ENCODE measurements at places on chromosomes 11 and 22. TPM values are rescaled to one million over a fixed set of nuclear protein-coding genes. Genes with fewer than 3 reads are reported as not detected.

GRCh38 chr11:12932485-12932884 lies 76.6 kb upstream of the RASSF10 start:
- H3K4me1 ChIP-seq, result no peaks in the 10 kb centered on the region
- no peaks in the 10 kb centered on the region for H3K27me3 ChIP-seq
- DNase-seq, result no peak
- H3K36me3 ChIP-seq, result peaks cover 29% of the 10 kb centered on the region
- no peak overlapping the region for H3K4me3 ChIP-seq
- no peak overlapping the region for H3K27ac ChIP-seq

- H3K36me3 ChIP-seq, result no peaks in the 10 kb centered on the region
- no peak overlapping the region for H3K4me3 ChIP-seq
- DNase-seq, result no peak
- no peak overlapping the region for H3K27ac ChIP-seq
- H3K27me3 ChIP-seq, result no peaks in the 10 kb centered on the region
Measured at GRCh38 chr11:73029403-73029802, 112.7 kb downstream of the FCHSD2 start.

DNA sequence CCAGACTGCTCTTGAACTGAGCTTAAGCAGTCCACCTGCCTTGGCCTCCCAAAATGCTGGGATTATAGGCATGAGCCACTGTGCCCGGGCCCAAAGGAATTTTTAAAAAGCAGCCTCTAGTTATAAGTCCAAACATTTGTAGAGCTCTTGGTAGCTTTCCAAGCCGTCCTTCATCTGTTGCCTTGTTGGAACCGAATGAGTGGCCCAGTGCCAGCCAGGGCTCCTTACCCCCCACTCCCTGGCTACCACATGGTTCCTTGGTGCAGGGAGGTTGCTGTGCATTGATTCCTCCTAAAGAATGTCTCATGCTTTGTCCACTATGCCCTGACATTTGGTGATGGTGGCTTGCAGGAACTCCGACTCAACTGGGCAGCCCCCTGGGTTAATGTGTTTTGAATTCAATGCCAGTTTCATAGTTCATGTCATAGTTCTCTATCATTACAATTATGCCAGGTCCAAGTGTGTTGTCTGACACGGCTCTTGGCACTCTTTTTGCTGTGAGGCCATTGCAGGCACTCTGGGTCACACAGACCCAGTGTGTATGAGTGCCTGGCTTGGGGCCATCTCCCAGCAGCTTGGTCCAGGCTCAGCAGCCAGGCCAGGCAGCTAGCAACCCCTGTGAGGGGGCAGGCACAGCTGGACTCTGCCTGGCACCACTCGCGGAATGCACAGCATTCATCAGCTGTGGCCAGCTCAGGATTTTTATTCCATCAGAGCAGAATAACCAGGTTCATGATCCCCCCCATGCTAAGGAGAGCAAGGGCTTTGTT lies 13.3 kb upstream of the MICALL1 start:
- H3K4me3 ChIP-seq, result no peak overlapping the region
- H3K36me3 ChIP-seq, result peaks cover 21% of the 10 kb centered on the region
- H3K27me3 ChIP-seq, result no peaks in the 10 kb centered on the region
- peak; percentile 40 for DNase-seq

GRCh38 chr11:73308003-73308960 lies at the start of gene ARHGEF17:
Gene ARHGEF17 (plus strand): TSS chr11:73308276. CDS start chr11:73308639, 363 bp downstream.
- H3K27me3 ChIP-seq, result no peaks in the 10 kb centered on the region
- peak; percentile 65 for DNase-seq
- peak within 1 kb of the TSS; percentile 60 for H3K27ac ChIP-seq
- no peaks in the 10 kb centered on the region for H3K36me3 ChIP-seq

- no peak for DNase-seq
- no peaks in the 10 kb centered on the region for H3K27me3 ChIP-seq
- H3K4me1 ChIP-seq, result no peaks in the 10 kb centered on the region
- H3K4me3 ChIP-seq, result no peak overlapping the region
Measured at GRCh38 chr22:46970411-46971098, 208.1 kb downstream of the TBC1D22A start.

DNA sequence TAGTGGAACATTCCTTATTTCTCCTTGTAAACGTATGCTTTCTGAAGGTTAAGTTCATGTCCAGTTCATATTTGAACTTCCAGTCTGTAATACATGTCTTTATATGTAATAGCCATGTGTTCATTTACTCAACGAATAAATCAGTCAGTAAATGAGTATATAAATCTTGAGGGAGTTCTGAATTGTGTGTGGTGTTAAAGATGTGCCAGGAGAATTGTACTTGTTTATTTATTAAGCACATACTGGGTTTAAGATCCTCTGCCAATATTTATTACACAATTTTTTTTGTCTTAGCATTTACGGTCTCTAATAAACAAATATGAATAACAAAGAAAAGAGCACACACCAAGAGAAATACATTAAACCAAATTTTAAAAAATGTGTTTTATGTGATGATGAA lies 26.5 kb upstream of the CLMP start:
- H3K4me3 ChIP-seq, result no peak overlapping the region
- no peaks in the 10 kb centered on the region for H3K36me3 ChIP-seq
- no peaks in the 10 kb centered on the region for H3K4me1 ChIP-seq
- H3K27ac ChIP-seq, result no peak overlapping the region

- H3K4me1 ChIP-seq, result no peaks in the 10 kb centered on the region
Measured at GRCh38 chr11:31720225-31720624, 90.9 kb downstream of the PAX6 start.

GRCh38 chr22:31520051-31520450 lies 23.7 kb downstream of the SFI1 start:
- no peaks in the 10 kb centered on the region for H3K27me3 ChIP-seq
- no peaks in the 10 kb centered on the region for H3K36me3 ChIP-seq
- H3K4me3 ChIP-seq, result no peak overlapping the region
- H3K4me1 ChIP-seq, result no peaks in the 10 kb centered on the region
- H3K27ac ChIP-seq, result no peak overlapping the region

GRCh38 chr11:69218946-69219720 lies 63.4 kb downstream of the SMIM38 start:
- H3K27me3 ChIP-seq, result no peaks in the 10 kb centered on the region
- no peak overlapping the region for H3K4me3 ChIP-seq
- no peak overlapping the region for H3K27ac ChIP-seq
- H3K4me1 ChIP-seq, result no peaks in the 10 kb centered on the region

DNA sequence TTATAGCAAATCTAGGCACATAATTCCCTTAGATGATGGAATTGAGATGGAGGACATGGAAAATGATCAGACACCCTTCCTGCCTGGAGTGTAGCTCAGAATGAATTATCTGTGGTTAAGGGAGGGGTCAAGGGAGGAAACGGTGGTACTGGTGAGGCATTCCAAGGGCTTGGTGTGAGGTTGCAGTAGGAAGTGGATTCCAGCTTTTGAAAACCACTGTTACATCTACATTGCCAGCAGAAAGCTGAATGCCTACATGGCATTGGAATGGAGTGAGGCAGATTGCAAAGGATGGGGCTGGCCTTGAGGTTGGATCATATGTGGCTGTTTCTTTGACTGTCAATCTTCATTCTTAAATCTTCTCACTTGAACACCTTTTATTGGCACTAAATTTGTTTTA lies 684.4 kb downstream of the NTM start:
- H3K27me3 ChIP-seq, result no peaks in the 10 kb centered on the region
- H3K4me3 ChIP-seq, result no peak overlapping the region
- no peaks in the 10 kb centered on the region for H3K36me3 ChIP-seq
- DNase-seq, result no peak
- no peaks in the 10 kb centered on the region for H3K4me1 ChIP-seq
- H3K27ac ChIP-seq, result no peak overlapping the region

KCTD14 gene
- total RNA-seq, result 4.8 TPM

AMBRA1 gene
- 15.7 TPM for total RNA-seq

SYNGR1 gene
- total RNA-seq, result 2.3 TPM

SPTBN2 gene
- 67.1 TPM for total RNA-seq

MOV10L1 gene
- total RNA-seq, result 0.24 TPM

RAB38 gene
- total RNA-seq, result 0.29 TPM

PGA5 gene
- total RNA-seq, result 0.20 TPM

SMIM35 gene
- not detected for total RNA-seq
